Neuronal stem cell (in vitro differentiated cells): ENCODE measurements at places on chromosomes 11 and 22.

DNA sequence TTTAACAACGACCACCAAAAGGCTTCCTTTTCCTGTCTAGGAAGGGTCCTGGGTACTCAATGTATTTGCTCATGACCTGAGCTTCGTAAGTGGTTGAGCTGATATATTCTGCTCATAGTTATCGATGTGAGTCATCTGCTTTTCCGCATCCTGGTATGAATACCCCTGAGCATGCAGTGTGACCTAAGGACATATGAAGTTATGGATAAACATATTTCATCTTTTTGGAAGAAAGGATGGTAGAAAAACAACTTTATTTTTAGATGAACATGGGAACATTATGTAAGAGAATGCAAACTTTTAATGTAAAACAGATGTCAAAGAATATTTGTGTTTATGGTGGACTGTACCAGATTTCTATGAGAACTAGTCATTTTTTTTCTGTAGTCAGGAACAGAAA is 28.4 kb downstream of the TRPC6 start:
- no peaks in the 10 kb centered on the region for H3K27me3 ChIP-seq
- no peak overlapping the region for H3K4me3 ChIP-seq
- no peaks in the 10 kb centered on the region for H3K4me1 ChIP-seq
- no peak for DNase-seq
- no peak overlapping the region for H3K27ac ChIP-seq
- no peaks in the 10 kb centered on the region for H3K36me3 ChIP-seq

DNA sequence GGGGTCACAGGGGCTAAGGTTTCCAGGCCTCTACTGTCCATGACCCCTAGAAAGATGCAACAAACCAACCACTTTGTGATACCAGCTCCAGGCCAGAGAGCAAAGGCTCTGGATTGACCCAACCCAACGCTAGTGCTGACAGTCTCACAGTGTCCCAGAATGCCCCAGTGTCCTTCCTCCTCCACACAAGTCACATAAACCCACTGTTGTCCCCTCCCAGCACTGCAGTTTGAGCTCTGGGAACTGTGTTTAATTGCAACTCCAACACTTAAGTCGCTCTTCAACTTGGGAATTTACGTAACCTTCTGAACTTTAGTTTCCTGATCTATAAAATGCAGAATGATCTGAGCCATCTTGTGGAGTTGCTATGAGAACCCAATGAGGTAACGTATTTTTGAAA is 47.5 kb downstream of the PC start:
- H3K27ac ChIP-seq = no peak overlapping the region
- H3K4me3 ChIP-seq = no peak overlapping the region
- peaks cover 37% of the 10 kb centered on the region for H3K4me1 ChIP-seq
- no peak for DNase-seq
- H3K36me3 ChIP-seq = no peaks in the 10 kb centered on the region

- no peak overlapping the region for H3K27ac ChIP-seq
- H3K27me3 ChIP-seq = peaks cover 33% of the 10 kb centered on the region
- no peak for DNase-seq
- H3K4me3 ChIP-seq = no peak overlapping the region
- H3K4me1 ChIP-seq = no peaks in the 10 kb centered on the region
- no peaks in the 10 kb centered on the region for H3K36me3 ChIP-seq
Observed at GRCh38 chr22:46064228-46064965, 85.9 kb upstream of the PPARA start.

DNA sequence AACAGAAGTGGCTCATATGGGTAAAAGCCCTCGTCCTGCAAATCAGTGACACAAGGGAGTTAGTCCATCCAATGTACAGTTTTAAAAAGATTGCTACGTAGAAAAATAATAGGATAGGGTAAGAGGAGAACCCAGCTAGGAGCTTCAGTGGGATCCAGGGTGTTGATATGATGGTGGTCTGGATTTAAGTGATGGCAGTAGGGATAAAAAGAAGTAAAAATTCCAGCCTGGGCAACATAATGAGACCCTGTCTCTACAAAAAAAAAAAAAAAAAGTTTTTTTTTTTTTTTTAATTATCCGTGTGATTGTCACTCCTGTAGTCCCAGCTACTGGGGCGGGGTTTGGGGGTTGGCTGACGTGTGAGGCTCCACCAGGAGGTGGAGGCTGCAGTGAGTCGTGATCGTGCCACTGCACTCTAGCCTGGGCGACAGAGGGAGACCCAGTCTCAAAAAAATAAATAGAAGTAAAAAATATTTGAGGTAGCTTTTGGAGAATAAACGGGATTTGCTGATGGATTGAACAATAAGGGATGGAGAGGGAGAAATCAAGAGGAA is 7.0 kb upstream of the L3MBTL2 start:
- peaks cover 25% of the 10 kb centered on the region for H3K27me3 ChIP-seq
- H3K36me3 ChIP-seq = no peaks in the 10 kb centered on the region
- no peak for DNase-seq
- H3K4me3 ChIP-seq = no peak overlapping the region

DNA sequence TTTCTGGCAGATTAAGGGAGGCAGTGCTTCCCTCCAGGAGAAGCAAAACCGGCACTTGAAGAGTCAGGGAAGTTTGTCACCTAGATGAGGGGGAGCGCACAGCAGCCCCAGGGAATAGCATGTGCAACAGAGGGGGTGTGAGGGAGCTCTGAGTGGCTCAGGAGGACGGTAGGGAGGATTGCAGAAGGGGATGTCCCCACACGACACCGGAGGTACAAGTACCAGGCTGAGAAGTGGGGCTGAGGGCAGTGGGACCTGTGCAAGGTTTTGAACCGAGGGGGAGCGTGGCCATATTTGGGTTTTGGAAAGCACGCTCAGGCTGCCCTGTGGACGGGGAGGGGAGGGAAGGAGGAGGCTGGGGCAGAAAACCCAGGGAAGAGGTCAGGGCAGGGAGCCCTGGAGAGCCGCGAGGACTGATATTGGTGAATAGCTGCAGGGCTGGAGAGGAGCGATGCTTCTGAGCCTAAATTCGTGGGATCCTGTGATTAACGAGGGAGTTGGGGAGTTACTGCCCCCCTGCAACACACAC is 17.9 kb upstream of the TMPRSS6 start:
- no peak for DNase-seq
- H3K4me3 ChIP-seq = no peak overlapping the region
- peaks cover 3% of the 10 kb centered on the region for H3K27me3 ChIP-seq
- H3K4me1 ChIP-seq = peaks cover 21% of the 10 kb centered on the region
- no peak overlapping the region for H3K27ac ChIP-seq

- no peak overlapping the region for H3K27ac ChIP-seq
- H3K36me3 ChIP-seq = no peaks in the 10 kb centered on the region
- no peaks in the 10 kb centered on the region for H3K27me3 ChIP-seq
- DNase-seq = no peak
- H3K4me3 ChIP-seq = no peak overlapping the region
Observed at GRCh38 chr11:37595845-37596244, 997.8 kb upstream of the RAG2 start.
